Activated CD4-positive, CD25-positive, alpha-beta regulatory T cell (primary cell): ENCODE measurements at places on chromosomes 16 and 17.

- DNase-seq = no peak
Measured at GRCh38 chr17:66925811-66926500, 38.6 kb upstream of the CACNG4 start.

DNA sequence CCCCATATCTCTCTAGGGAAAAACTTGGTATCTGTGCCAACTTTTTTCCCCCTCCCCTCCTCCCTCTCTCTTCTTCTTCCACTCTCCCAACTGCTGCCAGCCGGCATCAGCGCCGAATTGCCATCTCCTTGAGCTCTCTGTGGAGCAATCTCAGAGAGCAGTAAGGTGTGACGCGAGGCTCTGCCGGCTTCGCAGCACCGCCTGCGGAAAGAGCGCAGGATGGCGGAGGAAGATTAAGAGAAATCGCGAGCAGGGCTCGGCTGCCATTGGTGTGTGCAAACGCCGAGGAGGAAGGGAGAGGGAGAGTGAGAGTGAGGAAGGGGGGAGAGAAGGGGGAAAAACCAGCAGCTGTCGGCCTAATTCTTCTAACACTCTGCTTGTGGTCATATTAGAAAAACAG lies 44.2 kb downstream of the NEUROD2 start:
- DNase-seq = no peak

- DNase-seq = no peak
Measured at GRCh38 chr17:69333561-69333960, 6.6 kb upstream of the ABCA5 start.

- DNase-seq = no peak
Measured at GRCh38 chr16:67284699-67285646, 5.6 kb downstream of the PLEKHG4 start.

DNA sequence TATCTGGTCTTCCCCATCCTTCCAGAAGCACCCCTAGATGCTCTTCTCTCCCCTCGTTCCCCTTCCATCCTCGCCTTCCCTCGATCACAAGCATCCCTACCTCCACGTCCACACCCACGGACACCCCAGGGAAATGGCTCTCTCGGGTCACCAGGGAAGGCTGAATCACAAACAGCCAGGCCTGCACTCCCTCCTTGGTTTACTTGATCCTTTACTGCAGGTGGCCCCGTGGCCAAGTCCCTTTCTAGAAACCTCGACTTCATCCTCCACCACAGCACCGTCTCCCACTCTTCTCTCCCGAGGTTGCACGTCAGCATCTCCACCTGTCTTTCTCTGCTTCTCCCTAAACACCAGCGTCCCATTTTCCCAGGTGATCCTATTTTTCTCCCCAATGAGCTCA lies 6.5 kb upstream of the RBFOX3 start:
- no peak for DNase-seq

GRCh38 chr17:81518785-81519283 lies 6.2 kb upstream of the ACTG1 start:
- no peak for DNase-seq

- no peak for DNase-seq
Measured at GRCh38 chr17:18626152-18626870, 17.9 kb downstream of the TBC1D28 start.

DNA sequence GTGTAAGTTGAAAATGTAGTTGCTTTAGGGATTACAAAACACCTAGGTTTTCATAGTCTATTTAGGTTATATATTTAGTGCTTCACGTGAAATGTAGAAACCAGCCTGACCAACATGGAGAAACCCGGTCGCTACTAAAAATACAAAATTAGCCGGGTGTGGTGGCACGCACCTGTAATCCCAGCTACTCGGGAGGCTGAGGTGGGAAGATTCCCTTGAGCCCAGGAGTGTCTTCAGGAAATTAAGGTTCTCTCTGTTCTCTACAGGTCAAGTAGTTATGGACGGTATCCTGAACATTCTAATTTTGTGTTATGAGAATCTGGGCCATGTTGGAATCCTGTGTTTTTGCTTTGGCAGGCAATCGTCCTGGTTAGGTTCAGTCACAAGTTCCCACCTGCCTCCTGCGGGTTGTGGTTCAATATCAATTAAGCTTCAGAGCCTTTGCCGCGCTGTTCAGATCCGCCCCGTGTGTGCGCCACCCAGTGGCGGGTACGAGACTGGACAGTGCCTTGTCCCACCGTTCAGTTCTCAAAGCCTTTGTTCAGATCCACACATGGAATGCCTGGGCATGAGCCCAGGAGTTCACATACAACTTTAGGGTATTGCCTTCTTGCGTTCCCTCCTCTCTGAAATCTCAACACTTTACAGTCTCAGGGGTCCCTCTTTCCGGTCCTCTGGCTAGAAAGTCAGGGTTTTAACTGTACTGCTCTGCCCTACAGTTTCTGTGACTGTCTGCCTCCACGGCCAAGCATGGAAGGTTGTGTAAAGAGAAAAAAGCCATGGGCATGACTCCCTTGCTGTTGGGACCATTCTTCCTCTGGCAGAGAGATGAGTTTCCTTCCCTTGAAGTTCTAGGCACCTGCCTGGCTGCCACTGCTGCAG lies 41.7 kb downstream of the HEATR6 start:
- peak; percentile 43 for DNase-seq

DNA sequence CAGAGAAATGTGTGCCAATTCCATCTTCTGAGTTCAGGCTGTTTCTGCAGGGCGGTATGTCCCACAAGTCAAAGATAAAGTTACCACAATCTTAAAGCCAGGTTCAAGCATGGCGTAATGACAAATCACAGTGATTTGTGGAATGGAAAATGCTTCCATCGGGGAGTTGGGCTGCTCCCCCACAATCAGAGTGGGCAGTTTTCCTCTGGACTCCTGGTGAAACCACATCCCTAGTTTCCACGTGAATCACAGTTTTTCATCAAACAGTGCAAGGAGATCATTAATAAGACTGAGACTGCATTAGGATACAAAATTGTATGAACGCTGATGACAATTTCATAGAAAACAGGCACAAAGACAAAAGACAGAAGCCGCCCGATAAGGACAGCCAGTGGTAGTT lies 3.6 kb downstream of the LITAF start:
- no peak for DNase-seq

DNA sequence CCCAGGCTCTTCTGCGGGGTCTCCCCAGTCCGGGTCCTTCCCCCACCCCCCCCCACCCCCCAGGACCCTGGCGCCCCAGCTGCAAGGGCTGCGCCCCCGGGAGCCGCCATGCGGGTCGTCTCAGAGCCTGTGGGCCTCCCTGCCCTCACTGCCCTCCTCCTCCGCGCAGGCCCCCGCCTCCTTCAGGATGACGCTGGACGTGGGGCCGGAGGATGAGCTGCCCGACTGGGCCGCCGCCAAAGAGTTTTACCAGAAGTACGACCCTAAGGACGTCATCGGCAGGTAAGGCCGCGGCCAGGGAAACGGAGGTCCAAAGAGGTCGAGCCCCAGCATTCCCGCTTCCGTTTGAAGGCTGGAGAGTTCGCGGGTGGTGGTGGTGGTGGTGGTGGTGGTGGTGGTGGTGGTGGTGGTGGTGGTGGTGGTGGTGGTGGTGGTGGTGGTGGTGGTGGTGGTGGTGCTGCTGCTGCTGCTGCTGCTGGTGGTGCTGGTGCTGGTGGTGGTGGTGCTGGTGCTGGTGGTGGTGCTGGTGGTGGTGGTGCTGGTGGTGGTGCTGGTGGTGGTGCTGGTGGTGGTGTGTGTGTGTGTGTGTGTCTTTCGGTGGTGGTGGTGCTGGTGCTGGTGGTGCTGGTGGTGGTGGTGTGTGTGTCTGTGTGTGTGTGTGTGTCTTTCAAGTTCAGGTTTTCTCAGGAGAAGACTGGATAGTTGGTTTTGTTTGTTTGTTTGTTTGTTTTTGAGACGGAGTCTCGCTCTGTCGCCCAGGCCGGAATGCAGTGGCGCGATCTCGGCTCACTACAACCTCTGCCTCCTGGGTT lies 615 bp downstream of the PHKG2 start:
- no peak for DNase-seq

- DNase-seq = no peak
Measured at GRCh38 chr16:87834005-87834667, 35.2 kb downstream of the SLC7A5 start.

GRCh38 chr17:34862384-34862783 lies 98.9 kb downstream of the CCT6B start:
- no peak for DNase-seq

DNA sequence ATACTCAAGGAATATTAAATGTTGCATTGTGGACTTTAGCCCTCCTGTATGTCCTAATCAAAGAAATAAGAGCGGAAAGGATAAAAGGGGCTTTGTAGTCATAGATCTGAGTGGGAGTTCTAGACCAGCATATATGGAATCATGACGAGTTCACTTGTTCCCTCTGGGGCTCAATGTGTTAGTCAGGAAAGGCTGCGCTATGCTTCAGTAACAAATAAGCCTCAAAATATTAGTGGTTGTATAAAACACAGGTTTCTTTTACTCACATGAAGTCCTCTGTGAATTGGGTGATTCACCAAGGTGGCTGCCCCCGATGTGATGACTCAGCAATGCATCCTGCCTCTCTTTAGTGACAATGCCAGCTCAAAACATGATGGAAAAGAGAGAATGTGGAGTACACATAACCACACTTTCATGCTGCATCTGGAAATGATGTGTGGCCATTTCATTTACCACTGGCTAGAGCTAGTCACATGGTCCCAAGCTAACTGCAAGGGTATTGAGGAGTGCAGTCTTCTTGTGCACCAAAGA lies 63.3 kb upstream of the IRX5 start:
- no peak for DNase-seq

- no peak for DNase-seq
Measured at GRCh38 chr17:59680314-59680713, 26.9 kb downstream of the PTRH2 start.

- DNase-seq = no peak
Measured at GRCh38 chr16:73179705-73180331, 131.9 kb upstream of the ZFHX3 start.

GRCh38 chr16:66616169-66616568 lies 11.7 kb downstream of the CMTM3 start:
- DNase-seq = no peak

- DNase-seq = no peak
Measured at GRCh38 chr17:8005357-8005756, 2.9 kb downstream of the GUCY2D start.

DNA sequence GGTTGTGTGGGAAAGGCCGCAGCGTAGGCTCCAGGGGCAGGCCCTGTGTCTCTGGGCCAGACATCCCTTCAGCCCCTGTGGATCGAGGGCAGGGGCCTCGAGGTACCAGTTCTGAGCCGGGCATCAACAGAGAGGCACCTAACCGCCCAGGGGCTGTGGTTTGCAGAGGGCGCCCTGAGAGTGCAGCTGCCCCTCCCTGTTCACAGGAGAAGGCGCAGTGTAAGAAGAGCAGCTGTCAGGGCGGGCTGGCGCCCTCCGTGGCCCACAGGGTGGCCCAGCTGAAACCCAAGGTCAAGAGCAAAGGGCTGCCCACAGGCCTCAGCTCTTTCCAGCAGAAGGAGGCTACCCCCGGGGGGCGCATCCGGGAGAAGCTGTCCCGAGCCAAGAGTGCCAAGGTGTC lies 56.5 kb downstream of the ACTG1 start:
- DNase-seq = no peak

DNA sequence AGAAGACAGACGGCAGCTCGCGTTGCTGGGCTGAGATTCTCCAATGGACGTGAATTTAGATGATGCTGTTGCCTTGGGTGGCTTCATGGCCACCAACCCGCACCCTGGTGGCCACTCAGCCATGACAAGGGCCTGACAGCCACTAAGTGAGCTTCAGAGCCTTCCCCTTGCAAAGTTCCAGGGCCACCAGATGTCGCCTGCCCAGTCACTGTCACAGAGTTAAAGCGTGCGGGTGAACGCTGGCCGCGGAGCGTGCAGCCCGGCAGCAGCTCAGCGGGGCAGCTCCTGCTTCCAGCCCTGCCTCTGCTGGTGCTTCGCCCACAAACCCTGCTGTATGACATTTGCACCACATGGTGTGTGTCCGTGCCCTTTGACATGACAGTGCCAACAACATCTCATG lies 13.3 kb upstream of the KREMEN2 start:
- no peak for DNase-seq

DNA sequence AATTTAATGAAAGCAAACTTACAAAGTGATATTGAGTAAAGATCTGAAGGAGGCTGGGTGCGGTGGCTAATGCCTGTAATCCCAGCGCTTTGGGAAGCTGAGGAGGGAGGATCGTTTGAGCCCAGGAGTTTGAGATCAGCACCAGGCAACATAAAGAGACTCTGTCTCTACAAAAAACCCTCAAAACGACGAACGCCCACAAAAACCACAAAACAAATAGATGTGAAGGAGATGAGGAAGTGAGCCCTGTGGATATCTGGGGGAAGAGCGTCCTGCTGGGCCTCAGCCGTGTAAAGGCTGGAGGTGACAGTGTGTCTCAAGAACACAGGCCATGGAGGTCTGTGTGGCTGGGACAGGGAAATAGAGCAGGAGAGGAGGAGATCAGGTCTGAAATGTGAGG lies 68.8 kb downstream of the ITFG1 start:
- no peak for DNase-seq

GRCh38 chr16:51149251-51149661 lies 1.8 kb downstream of the SALL1 start:
- DNase-seq = no peak

DNA sequence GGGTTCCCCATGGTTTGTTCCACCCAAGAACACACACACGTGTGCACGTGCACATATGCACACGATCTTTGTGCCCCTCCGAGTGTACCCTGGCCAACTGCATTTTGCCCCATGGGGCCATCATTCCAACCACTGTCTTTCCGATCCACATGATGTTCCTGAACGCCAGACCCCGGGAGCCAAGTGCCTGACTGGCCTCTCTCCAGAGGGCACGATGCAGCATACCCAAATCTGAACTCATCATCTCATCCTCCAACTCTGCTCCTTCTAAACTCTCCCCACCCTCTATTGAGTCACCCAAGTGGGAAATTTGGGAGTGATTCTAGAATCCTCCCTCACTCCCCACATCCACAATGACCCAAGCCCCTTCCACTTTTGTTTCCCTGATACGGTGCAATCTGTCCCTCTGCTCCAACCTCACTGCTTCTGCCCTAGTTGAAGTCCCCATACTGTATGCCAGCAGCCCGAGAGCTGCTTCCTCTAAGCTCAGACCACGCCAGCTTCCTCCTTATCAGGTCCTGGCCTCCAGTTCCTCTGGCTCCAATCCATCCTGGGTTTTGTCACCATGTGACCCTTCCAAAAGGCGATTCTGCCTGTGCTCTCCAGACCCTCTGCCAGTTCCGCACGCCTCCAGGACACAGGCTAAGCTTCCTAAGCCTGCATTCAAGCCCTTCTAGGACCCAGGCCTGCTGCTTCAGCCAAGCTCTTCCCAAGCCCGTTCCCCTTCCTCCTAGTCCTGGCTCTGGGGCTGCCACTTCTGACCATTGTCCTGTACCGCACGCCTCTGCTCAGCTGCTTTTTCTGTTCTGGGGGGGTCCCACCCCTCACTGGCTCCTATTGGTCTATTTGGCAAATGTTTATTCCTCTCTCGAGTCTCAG lies 10.1 kb upstream of the TMEM208 start:
- no peak for DNase-seq

DNA sequence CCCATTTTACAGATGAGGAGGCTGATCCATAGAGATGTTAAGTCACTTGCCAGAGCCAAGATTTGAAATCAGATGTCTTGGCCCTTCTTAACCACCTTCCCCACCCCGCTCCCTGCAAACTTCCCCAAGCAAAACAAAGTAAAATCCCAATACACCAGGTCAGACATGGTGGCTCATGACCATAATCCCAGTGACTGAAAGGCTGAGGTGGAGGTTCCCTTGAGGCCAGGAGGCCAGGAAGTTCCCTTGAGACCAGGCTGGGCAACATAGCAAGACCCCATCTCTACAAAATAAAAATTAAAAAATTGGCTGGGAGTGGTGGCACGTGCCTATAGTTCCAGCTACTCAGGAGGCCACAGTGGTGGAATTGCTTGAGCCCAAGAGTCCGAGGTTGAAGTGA lies 28.9 kb upstream of the CSNK2A2 start:
- DNase-seq = no peak
